ENCODE measurements at places on chromosomes 2 and 18.

DNA sequence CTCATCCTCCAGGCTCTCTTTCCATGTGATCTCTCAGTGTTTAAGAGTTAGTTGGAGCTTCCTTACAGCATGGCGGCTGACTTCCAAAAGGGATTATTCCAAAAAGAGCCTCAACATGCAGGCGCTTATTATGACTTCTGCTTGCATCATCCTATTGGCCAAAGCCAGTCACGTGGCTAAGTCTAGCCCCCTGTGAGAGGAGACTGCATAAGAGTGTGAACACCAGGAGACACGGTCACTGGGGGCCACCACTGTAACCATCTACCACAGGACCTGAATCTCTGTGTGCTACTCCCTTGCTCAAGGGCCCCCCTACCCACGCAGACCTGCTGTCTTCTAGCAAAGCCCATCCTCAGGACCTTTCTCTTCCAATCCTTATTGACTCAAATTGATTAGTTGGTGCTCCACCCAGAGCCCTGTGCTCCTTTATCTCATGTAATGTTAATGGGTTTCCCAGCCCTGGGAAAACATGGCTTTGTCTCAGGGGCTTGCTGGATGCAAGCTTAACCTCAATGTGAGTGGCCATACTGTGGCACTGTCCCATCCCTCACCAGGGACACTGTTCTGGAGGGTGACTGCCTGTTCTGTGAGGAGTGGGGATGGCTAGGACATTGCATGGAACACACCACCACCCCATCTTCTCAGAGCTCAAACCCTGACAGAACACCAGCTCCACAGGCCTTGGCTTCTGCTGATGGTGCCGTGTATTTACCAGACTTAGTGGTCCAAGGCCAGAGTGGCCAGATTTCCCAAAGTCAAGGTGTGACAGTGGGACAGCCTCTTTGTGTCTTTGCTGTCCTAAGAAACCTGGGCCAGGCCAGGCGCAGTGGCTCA lies 4.2 kb downstream of the IL1RN start:
- no peak for DNase-seq

DNA sequence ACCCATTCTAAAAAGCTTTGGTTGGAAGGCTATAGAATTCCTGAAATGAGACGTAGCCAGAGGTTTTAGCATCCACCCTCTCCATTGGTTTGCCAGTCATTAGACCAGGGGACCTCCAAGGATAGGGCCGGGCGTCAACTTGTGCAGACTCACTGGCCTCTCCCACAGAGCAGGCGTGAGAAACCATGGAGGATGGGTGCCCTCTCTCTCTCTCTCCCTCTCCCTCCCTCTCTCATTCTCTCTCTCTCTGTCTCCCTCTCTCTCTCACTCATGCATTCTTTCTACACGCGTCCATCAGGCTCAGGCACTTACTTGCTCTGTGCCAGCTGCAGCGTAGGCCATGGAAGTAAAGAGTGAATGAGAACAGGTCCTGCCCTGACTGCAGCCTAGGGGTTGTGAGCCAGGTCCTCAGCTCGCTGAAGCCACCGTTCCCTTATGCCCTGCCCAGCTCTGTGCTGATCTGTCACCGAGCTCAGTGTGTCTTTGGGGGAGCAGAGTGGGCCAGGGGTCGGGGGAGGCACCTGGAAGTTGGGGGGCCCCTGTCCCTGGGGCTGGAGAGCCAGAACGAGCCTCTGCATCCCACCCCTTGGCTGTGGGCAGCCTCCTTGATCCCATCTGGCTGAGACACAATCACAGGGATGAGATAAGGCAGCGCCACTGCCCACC lies 304.4 kb upstream of the HS6ST1 start:
- no peak for DNase-seq

GRCh38 chr2:184923751-184924150 lies 325.4 kb downstream of the ZNF804A start:
- DNase-seq = no peak

- DNase-seq = no peak
Observed at GRCh38 chr2:235347691-235348090, 146.2 kb upstream of the AGAP1 start.

- no peak for DNase-seq
Observed at GRCh38 chr18:75010278-75010677, 198.7 kb downstream of the PTGR3 start.

DNA sequence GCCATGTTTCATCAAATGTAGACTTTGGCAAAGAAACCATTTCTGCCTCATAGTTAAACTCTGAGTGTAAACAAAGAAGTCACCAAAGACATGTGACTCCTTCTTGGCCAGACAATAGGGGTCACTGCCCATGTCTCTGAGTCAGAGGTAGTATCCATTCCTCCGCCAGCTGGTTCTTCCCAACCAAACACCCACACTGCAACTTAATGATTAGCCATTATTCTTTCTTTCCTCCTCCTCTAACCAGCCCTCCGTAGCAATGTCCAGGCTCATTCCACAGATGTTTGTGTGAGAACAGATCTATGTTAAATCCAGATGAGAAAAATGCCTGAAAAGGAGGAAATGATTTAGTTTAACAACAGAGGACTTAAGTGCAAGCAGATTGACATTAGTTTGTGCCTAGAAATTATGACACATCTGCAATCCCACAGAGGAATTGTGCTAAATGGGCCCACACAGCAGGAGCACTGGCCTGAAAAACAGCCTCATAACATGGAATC lies 127.9 kb upstream of the SH3BP4 start:
- DNase-seq = no peak

DNA sequence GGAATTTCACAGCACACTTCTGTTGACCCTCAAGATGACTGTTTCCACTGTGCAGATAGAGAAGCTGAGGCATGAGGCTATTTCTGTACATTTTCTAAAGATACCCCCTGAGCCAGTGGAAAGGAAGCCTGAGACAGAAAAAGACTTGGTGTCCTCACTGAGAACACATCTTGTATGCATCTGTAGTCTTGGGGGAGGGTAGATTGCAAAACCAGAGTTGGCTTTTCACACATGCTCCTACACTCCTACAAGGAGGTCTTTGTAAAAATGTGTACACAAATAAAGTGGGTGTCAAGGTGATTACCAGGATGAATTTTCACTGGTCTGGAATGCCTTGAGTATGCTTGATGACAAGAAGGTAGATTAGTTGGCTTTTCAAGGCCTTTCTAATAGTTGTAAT lies 98.0 kb downstream of the KCTD18 start:
- DNase-seq = no peak

GRCh38 chr2:80869858-80870438 lies 565.4 kb upstream of the LRRTM1 start:
- no peak for DNase-seq

GRCh38 chr18:79532313-79533007 lies 136.7 kb downstream of the NFATC1 start:
- no peak for DNase-seq

DNA sequence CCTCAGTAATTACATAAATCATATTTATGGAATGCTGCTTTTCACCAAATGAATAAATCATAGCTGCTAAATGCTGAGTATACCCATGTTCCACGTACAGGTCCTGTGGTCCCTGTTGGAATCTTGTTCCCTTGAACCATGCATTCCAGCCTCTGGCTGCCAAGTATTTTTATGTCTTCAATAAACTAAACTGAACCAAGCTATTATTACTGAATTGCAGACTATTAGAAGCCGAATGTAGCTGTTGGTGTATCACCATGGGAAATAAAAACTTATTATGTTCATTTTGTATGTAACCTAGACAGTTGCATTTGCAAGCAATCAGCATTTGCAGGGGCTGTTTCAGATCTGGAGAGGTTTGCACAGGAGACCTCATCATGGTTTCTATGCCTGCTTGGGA lies 362.4 kb downstream of the ADCYAP1 start:
- DNase-seq = no peak

- no peak for DNase-seq
Observed at GRCh38 chr2:43083710-43084698, 142.4 kb downstream of the ZFP36L2 start.

- no peak for DNase-seq
Observed at GRCh38 chr2:14516844-14517243, 115.7 kb upstream of the LRATD1 start.

- DNase-seq = no peak
Observed at GRCh38 chr18:30971338-30971956, 71.1 kb downstream of the DSC3 start.

- no peak for DNase-seq
Observed at GRCh38 chr2:118047380-118047826, 33.5 kb upstream of the CCDC93 start.

GRCh38 chr2:33015421-33016142 lies 68.8 kb downstream of the LTBP1 start:
- no peak for DNase-seq

- no peak for DNase-seq
Observed at GRCh38 chr2:16197504-16198147, 257.3 kb downstream of the MYCN start.

DNA sequence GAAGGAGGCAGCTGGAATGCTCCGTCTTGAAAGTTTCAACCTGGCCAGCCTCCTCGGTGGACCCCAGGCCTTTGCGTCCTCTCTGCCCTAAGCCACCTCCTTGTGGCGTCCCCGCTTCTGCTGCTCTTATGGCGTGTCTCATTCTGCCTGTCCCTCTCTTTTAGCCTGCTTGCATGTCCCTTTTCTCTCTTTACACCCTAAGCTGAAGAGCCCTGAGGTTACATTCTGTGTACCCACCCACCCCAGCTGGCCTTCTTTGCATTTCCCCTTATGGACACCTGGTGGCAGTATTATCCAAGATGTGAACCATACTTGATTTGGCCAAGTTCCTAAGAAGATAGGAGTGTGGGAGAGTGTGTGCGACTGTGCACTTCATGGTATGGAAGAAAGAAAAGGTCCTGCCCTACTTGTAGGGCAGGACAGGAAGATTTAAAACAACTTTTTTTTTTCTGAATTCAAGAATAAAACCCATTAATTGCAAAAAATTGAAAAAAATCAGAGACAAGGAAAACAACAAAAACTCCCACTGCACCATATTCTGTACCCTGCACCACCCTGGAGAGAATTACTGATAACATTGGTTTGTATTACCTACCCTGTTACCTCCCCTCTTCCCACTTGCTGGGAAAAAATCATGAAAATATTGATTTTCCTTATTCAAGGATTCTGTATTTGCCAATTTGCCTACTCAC lies 77.4 kb downstream of the DYSF start:
- no peak for DNase-seq

DNA sequence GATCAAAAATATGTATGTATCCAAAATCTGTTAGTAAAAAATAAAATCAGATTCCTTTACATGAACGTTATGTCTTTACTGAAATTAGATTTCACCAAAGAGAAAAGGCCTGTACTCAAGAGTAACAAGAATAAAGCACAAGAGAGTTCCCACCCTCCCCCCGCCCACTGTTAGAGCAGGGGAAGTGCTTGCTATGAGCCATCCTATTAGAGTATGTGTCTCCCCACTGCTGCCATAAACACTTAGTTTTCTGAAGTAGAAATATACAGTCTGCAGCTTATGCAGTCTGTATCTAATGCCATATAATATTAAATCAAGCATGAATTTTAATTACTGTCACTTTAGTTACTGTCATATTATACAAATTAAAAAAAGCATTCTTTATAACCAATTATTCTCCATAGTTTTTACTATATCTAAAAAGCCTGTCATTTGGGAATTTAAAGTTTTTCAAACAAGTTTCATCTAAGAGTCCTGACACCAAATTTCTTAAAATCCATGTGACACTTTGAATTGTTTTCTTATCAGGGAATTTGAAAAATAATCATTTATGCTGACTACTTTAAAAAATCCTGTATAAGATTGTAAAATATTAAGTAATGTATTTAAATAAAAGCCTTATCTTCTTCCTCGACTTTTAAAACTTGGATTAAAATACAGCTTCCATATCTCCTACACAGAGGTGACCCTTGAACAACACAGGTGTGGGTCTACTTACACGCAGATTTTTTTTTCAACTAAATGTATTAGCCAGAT lies 51.8 kb upstream of the GPR75 start:
- DNase-seq = no peak

DNA sequence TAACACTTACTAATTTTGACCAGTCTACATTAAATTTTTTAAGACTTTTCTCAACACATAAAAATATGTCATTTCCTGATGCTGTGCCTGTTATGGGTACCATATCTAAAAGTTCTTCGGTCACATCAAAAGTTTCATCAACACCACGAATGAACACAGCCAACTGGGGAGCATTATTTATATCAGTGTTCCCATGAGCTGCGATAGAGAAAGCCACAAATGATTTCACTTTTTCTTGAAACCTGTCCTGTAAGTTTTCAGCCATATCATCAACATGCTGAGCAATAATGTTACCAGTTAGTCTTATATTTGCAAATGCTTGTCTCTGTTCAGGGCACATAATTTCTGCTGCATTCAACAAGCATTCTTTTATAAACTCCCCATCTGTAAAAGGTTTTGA lies 30.4 kb upstream of the NCL start:
- no peak for DNase-seq
